ENCODE measurements at places on chromosomes 5 and 9.

GRCh38 chr5:36796155-36796554 is 80.4 kb upstream of the NIPBL start:
- DNase-seq: no peak

- no peak for DNase-seq
These were observed 7.1 kb downstream of the CAVIN4 start for GRCh38 chr9:100584951-100585350.

GRCh38 chr5:34410411-34411139 is 245.6 kb upstream of the RAI14 start:
- no peak for DNase-seq

DNA sequence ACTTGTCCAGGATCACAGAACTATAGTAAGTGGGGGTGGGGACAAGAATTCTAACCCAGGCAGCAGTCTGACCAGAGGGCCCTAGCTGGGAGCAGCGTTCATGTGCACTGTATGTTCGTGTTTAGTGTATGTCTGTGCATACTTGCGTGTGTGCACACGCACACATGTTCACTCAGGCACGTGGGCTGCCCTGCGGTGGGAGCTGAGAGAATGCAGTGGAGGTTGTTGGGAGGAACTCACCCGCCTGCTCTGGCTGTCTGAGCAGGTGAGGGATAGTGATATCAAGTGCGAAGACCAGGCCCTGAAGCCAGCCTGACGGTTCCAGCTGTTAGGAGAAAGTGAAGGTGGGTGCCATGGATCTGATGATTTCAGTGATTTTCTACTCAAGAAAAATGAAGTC is 942 bp downstream of the DCANP1 start:
- DNase-seq: no peak

GRCh38 chr5:92562065-92562464 is 1019.0 kb downstream of the NR2F1-AS1 start:
- no peak for DNase-seq
